ENCODE measurements at places on chromosomes 7 and 10. TPM values are rescaled to one million over a fixed set of nuclear protein-coding genes. Genes with fewer than 3 reads are reported as not detected.

Gene ZNF138
- 6.1 TPM for total RNA-seq

Gene TEX47
- total RNA-seq, result not detected

Gene SHH
- not detected for total RNA-seq

Gene VIPR2
- total RNA-seq, result not detected

Gene OPN1SW
- not detected for total RNA-seq

Gene PLXNA4
- total RNA-seq, result 6.5 TPM

Gene SPDYE9
- not detected for total RNA-seq

Gene LANCL2
- total RNA-seq, result 13.7 TPM

Gene SLC13A4
- 0.05 TPM for total RNA-seq

Gene TRIM50
- total RNA-seq, result not detected

Gene WNT16
- 0.42 TPM for total RNA-seq

Gene LIPA
- total RNA-seq, result 64.1 TPM

Gene SPDYE11
- not detected for total RNA-seq

Gene ITPRID1
- total RNA-seq, result not detected

Gene MSS51
- total RNA-seq, result 2.7 TPM

Gene TAC1
- not detected for total RNA-seq

Gene PLEKHA1
- 28.0 TPM for total RNA-seq

Gene GPR15LG
- not detected for total RNA-seq

Gene OPALIN
- not detected for total RNA-seq

Gene CRHR2
- total RNA-seq, result not detected

Gene SPDYE18
- total RNA-seq, result not detected

Gene RPA3
- 20.4 TPM for total RNA-seq

Gene ST8SIA6
- total RNA-seq, result 0.14 TPM

Gene ZNF804B
- not detected for total RNA-seq

Gene ECHS1
- total RNA-seq, result 62.9 TPM

Gene EPDR1
- total RNA-seq, result 32.8 TPM

Gene CYP2C19
- not detected for total RNA-seq

Gene ODAD2
- total RNA-seq, result 1.5 TPM

Gene MUC3A
- total RNA-seq, result not detected

Gene KIF20B
- total RNA-seq, result 3.6 TPM

Gene SLC26A4
- 0.46 TPM for total RNA-seq

Gene ATP6V0E2
- 17.2 TPM for total RNA-seq

Gene RTKN2
- 0.89 TPM for total RNA-seq

Gene PSAP
- 1,204 TPM for total RNA-seq

Gene FAM24B
- total RNA-seq, result 2.1 TPM

Gene HOXA5
- total RNA-seq, result 2.7 TPM

Gene TFEC
- 0.46 TPM for total RNA-seq

Gene LBX1
- total RNA-seq, result not detected

Gene TMEM130
- 0.30 TPM for total RNA-seq

Gene PROSER2
- 0.92 TPM for total RNA-seq

Gene ADRA2A
- total RNA-seq, result not detected

All from smooth muscle cell of the umbilical artery (primary cell).